ENCODE measurements at places on chromosomes 7 and 10.

GRCh38 chr10:33780961-33781360, 446.5 kb upstream of the NRP1 start:
- DNase-seq = no peak

DNA sequence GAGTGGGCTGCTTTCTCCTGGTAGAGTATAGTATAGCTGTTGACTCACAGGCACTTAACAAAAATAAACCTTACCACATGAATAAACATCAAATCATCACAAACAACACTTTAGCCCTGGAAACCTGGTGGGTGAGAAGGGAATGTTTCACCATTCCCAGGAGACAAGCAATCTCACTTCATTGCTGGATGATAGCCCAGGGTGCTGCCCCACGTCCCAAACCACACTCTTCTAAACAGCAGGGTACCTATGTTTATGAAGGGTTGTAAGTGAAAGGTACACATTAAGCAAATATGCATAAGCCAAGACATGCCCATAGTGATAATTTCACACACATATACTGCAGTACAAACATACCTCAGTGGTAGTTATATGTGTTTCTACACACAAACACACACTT, 276.2 kb downstream of the FGFR2 start:
- no peak for DNase-seq

- no peak for DNase-seq
Measured at GRCh38 chr7:88357781-88358525, 51.3 kb upstream of the STEAP4 start.

- no peak for DNase-seq
Measured at GRCh38 chr10:94631077-94631875, 52.3 kb upstream of the CYP2C18 start.

DNA sequence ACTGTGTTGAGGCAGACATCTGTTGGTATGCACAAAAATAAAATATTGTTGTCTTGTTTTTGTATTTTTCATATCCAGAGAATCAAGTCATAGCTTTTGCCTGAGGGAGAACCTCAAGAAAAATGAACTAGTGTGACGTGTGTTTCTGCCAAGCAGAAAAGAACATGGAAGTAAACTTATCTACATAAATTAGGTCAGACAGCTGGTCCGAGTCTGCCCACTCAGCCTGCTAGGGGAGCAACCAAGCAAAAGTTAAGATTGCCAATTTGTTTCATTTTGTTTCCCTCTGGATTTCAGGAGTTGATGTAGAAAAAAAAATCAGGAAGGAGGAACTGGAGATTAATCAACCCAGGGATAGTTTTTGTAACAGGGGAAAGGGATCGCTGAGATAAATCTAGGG, 572.4 kb upstream of the LRRTM3 start:
- DNase-seq = no peak

DNA sequence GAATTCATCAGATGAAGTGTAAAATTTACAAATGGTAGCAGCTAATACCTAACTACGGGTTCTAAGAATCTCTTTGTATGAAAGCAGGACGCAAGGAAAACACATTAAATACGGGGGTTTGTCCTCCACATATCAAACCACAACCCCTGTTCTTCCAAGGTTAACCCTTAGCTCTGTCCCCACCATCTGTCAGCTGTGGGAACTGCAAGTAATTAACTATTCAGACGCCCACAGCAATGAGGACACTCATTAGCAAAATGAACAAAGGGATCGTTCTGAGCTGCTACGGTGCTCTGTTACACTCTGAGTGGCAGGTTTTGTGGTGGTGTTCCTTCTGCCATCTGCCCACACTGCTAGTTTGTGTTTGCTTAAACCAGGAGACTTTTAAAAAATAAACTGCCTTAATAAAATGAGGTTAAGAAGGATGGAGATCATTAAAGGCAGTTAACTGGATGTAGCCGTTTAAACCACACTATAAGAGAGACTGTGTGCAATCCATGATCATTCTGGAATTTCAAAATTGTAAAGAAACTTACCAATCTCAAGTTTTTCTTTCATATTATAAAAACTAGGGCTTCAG, 51.4 kb downstream of the C10orf67 start:
- DNase-seq = peak; percentile 13

GRCh38 chr10:132712291-132712690, 73.7 kb downstream of the NKX6-2 start:
- no peak for DNase-seq

GRCh38 chr7:157932498-157933218, 595.9 kb downstream of the DNAJB6 start:
- peak; percentile 2 for DNase-seq

DNA sequence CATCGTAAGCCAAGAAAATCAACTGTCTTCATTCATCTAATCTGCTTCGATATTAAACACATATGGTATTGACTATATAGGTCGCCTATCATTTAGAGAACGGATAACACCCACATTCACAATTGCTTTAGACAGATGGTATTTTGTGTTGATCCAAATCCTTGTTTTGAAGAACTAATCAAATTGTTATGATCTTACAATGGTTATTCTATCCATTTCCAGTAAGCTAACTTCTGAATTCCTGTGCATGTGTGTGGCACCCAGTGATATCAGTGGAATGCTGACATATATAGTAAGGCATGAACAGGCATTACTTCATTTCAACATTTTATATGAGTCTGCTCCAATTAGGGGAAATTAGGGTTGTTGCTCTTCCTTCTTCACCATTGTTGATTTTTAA, 98.8 kb downstream of the SEMA3E start:
- DNase-seq = no peak

DNA sequence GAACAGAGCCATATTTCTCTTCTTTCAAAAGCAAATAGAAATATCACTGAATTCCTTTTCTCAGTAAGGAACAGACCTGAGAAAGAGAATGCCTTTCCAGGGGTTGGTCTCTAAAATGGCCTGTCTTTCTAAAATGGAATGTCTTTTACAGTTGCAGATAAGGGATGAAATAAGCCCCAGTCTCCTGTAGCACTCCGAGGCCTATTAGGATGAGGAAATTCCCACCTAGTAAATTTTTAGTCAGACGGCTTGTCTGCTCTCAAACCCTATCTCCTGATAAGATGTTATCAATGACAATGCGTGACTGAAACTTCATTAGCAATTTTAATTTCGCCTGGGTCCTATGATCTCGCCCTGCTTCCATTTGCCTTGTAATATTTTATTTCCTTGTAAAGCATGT, 2.9 kb upstream of the EFCAB10 start:
- DNase-seq = no peak

GRCh38 chr10:116121640-116122525, 151.1 kb downstream of the GFRA1 start:
- DNase-seq = no peak

DNA sequence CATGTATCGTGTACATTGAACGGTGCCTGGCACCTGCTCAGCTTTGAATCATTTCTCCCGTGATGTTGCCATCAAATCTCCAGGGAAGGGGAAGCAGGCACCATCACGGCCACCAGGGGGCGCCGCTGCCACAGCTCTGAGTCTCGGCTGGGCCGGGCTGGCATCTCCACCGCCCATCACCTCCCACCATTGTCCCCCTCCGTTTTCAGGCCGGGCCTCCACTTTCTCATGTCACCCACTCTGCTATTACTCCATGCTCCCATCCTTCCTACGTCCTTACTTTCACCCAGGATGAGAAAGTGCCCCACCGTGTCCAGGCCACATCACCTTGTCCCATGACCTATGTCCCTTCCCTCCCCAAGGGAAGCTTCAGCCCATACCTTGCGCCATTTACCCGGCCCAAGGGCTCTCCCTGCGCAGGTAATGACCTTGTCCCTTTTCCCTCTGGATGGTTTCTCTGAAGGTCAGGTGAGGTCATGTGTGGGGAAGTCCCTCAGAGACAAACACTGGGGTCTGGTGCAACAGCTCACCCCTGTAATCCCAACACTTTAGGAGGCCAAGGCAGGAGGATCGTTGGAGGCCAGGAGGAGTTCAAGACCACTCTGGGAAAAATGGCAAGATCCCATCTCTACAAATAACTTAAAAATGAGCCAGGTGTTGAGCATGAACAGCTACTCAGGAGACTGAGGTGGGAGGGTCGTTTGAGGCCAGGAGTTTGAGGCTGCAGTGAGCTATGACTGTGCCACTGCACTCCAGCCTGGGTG, 31.8 kb upstream of the OCM2 start:
- peak; percentile 67 for DNase-seq

DNA sequence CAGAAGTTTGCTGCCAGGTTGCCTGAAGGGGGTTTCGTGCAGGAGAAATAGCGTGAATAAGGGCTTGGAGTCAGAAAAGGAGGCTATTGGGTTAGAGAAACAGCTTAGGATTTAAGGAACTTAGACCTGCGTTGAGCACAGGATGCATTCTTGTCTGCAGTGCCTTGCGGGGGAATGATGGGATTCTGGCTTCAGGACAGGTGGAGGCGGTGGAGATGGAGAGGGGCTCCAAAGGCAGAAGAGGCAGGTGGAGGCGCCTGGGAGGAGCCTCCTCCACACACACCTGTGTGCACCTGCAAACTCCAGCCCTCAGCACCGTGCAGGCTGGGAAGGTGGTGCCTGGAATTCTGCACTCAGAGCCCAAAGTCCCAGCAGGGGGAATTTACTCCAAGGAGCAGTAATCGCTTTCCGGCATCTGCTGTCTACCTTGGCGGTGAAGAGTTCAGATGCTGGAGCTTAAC, 1.8 kb downstream of the CLIP2 start:
- no peak for DNase-seq

- no peak for DNase-seq
Measured at GRCh38 chr7:135704698-135705097, 23.3 kb downstream of the SLC13A4 start.

- peak; percentile 76 for DNase-seq
Measured at GRCh38 chr10:62817121-62817765, 1.1 kb upstream of the EGR2 start.

GRCh38 chr7:37987732-37988131, 67.3 kb downstream of the EPDR1 start:
- no peak for DNase-seq

DNA sequence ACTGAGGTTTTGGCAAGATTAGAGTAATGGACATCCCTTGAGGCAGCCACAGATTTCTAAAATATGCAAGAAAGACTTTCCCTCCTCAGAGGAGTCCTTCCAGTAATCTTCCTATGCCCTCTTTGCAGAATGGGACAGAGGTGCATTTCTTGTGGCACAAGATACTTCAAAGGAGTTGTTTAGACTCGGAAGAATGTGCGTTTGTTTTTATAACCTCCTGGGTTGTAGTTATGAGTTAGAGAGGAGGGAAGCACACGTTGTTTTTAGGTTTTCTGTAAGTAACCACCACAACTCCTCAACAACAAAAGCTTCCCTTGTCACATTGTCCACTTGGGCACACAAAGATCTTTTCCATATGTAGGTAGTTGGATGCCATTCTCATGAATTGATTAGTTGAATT, 78.1 kb upstream of the GLI3 start:
- DNase-seq = no peak

GRCh38 chr7:84083846-84084245, 110.7 kb downstream of the SEMA3A start:
- DNase-seq = no peak
